ENCODE measurements at places on chromosomes 3 and 15.

DNA sequence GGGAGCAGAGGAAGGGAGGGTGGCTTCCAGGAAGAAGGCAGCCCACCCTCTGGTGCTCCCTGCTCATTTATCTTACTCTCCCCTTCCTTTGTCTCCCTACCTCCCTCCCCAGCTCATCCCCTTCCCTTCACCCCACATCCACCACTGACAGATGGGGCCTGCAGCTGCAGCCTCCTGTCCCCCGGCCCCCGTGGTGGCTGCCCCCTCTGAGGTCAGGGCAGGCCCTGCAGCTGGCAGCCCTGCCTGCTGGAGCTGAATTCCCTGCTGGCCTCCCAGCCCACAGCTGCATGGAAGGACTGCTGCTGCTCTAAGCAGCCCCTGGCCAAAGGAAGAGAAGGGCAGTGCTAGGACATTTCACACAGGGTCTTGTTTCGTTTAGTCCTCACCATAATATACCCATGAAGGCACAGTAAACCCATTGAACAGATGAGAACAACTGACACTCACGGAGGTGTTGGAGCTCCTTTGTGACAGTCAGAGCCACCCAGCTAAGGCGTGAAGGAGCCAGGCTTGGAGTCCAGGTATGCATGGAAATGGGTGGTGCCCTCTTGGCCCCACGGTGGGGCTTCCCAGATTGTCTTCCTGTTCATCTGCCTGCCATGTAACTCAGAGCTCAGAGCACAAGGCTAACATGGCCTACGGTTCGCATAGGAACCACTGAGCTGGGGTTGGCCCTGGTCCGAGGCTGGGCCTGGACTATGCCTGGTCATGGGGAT lies 121.7 kb upstream of the PRR20G start:
- DNase-seq = no peak

GRCh38 chr3:104907507-104907906 lies 459.2 kb upstream of the ALCAM start:
- DNase-seq = no peak

DNA sequence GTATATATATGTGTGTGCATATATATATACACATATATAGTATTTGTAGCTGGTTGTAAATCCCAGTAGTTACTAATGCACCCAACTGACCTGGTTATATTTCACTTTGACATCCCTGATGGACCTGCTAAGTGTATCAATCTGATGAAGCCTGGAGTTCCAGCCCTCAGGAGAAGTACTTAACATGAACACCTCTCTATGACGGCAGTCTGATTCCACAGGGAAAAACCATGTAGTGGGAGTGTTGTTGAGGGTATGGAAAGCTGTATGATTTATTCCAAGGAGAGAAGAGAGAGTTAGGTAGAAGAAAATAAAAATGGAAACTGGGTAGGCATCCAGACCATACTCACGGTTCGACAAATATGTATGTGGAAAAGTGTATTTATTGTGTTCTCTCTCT lies 531.2 kb upstream of the SEMA6D start:
- DNase-seq = peak; percentile 42

- DNase-seq = no peak
These were observed 38.3 kb downstream of the MITF start for GRCh38 chr3:69777582-69777967.

DNA sequence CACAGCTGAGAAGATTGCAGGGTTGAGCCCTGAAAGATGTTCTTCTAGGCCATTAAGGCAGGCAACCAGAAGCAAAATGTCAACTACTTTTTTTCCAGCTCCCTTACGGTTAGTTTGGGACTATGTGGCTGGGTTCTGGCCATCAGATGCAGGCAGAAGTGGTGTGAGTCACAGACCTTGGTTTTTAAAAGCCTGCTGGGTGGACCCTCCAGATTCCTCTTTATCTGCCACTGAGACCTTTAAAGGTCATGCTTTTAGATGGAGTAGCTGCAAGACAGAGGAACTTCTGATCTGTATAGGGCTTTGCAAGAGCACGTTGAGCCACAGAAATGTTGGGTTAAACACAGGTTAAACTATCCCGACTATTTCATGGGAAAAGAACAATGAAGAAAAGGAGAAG lies 102.9 kb downstream of the CHST2 start:
- no peak for DNase-seq

GRCh38 chr3:12966847-12967605 lies 106.2 kb downstream of the IQSEC1 start:
- no peak for DNase-seq

- DNase-seq = no peak
These were observed 47.8 kb upstream of the SLC24A5 start for GRCh38 chr15:48072941-48073340.

DNA sequence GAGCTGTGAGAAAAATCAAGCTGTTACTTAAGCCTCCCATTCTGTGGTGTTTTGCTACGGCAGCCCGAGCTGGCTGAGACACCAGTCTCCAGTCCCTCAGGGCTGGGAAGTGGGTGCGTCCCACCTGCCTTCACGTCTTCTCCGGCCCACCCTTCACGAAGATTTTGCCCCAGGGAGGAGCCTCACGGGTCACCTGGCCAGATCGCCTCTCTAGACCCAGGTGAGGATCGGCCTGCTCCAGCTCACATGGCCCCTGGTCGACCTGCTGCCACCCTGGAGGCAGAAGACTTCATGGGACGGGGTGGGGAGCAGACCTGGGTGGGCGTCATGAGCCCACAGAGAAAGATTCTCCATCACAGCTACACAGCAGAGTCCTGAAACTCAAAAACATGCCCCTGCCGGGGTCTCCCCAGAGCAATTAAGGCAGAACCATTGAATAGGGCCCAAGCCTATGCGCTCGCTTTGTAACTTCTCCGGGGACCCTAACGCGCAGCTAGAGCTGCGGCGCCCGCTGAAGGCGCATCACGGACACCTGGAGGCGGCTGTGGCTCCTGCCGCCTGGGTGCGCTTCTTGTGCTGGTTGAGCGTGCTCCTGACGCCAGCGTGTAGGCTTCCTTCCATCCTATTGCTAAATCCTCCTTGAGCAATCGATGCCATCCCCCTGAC lies 92.6 kb upstream of the ALDH1A3 start:
- DNase-seq = no peak

DNA sequence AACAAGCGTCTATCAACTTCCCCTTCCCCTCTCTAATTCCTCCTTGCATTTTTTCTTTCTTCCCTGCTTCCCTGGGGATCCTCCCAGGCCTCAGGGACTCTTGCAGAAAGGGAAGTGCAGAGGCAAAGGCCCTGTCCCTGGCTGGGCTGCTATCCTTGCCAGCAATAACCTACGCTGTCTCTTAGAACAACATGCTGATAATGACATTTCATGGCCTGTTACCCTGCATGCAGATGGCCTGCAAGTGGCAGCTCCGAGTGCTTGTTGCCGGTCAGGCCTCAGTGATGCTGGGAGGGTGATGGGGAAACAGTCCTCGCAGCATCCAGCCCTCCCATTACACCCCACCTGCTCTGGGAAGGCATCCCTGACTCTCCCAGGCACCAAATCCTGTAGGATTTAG lies 167.6 kb downstream of the RAB11A start:
- DNase-seq = no peak

- DNase-seq = no peak
These were observed 59.9 kb upstream of the RNU6-1 start for GRCh38 chr15:67899596-67900283.

DNA sequence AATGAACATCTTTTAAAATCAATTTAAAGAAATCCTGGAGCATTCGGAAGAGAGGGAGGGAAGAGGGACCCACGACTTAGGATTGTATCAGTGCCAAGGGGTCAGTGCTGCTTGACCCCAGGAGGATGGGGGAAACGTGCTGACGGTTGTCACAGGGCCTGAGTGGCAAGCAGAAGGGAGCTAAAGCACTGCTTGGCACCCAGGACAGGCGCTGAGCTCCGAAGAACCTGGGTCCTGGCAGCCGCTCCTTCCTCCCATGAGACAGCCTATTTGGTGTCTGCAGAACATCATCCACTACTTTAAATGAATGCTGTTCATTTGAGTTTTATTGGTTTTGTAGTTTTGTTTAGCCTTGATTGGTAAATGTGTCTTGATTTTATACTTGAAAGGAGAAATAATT lies 54.5 kb downstream of the RGMA start:
- no peak for DNase-seq

GRCh38 chr3:151568184-151568583 lies 107.3 kb upstream of the IGSF10 start:
- DNase-seq = no peak

DNA sequence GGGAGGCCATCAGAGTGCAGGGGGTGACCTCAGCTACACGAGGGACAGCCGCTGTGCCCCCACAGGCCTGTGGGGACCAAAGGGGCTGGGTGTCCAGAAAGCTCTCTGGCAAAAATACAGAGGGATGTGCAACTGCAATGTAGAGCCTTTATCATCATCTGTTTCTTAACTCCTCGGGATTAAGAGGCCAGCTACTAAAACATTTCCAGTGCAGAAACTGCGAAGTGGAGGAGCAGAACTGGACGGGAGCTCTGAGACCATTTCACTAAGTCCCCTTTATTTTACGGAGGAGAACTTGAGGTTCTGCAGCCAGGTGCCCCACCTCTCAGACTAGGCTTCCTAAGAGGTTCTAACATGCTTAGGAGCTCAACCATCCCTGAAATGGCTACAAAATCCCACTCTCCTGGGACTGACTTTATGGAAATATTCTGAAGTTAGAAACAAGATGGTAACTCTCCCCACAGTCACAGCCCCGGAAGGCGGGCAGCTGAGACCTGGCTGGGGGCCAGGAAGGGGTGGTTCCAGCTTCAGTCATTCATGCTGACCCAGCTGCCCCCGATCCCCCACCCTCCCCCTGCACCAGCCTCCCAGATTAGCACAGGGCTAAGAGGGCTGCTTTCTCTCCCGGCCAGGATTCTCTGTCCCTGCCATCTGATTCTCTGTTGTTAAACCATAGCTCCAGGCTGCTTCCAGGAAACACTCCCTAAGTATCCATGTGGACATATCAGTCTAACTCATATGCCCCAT lies 40.3 kb downstream of the UMPS start:
- DNase-seq = peak; percentile 75

DNA sequence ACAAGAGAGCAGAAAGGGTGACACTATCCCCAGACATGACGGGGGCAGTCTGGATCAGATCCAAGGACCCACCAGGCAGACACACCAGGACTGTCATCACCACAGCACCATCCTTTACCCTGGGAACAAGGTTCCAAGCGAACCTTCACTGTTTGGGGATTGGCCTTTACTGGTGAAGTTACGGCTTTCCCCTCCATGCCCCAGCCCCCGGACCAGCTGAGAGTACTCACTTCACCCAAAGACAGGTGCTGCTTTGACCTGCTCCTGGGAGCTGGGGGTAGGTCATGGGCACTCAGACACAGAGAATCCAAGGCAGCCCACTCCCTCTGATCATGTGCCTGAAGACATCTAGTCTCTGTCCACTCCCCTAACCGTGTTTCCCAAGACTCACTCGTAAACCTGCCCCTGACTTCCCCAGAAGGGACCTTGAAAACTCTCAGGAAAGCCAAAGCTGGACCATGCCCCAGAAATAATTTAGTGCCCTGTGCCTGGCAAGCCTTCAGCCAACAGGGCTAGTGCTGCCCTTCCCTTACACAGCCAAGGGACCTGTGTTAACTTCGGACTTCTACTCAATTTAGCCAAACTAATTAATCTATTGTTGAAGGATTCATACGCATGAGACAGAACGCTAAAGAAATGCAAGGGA lies 2.8 kb downstream of the RRP9 start:
- no peak for DNase-seq

- DNase-seq = no peak
These were observed 22.8 kb downstream of the TTC14 start for GRCh38 chr3:180624714-180625113.

- DNase-seq = no peak
These were observed 108.7 kb upstream of the UBE2E2 start for GRCh38 chr3:23094412-23094811.

GRCh38 chr3:86788371-86788770 lies 202.6 kb downstream of the VGLL3 start:
- no peak for DNase-seq

DNA sequence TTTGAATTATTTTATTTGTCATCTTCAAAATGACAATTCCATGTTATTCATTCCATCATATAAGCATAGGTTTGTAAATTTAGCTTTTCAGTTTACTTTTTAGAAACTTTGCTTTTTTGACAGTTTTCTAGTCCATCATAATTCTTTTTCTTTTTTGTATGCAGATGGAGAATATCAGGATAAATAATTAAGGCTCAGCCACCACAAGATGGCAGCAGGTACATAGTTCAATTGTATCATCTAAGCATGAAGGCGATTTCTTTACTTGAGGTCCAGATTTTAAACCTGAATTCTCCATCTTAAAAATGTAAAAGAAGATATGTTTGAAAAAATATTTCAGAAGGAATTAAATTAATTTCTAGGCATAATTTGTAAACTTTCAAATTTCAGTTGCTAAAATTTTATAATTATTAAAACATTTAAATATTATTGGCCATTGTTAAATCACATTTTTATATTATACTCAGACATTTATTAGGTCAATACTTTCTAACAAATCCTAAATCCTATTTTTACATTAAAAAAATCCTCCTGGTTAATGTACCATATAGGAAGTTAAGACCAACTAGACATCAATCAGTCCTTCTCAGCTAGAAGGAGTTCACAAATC lies 15.1 kb downstream of the PLSCR5 start:
- peak; percentile 72 for DNase-seq

DNA sequence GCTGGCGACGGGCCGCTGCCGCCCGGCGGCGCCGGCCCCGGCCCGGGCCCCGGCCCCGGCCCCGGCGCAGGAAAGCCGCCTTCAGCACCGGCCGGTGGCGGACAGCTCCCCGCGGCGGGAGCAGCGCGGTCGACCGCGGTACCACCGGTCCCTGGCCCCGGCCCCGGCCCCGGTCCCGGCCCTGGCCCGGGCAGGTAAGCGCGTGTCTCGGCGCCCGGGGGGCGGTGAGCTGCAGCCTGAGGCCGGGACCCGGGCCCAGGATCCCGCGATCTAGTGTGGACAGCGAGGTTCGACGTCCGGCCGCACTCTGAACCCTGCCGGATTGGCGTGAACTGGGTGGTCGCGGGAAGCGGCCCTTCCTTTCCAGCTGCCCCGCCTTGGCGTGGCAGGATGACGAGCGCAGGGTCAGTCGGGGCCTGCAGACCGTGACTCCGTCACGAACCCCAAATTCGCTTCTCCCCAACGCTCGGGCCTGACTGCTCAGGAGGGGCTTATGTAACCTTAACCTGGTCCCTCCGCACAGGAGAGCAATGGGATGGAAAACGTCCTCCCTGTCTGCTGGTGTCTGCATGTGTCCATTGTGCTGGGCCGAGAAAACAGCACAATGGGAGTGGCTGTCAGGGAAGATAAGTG lies 472 bp downstream of the BSN start:
- DNase-seq = no peak

DNA sequence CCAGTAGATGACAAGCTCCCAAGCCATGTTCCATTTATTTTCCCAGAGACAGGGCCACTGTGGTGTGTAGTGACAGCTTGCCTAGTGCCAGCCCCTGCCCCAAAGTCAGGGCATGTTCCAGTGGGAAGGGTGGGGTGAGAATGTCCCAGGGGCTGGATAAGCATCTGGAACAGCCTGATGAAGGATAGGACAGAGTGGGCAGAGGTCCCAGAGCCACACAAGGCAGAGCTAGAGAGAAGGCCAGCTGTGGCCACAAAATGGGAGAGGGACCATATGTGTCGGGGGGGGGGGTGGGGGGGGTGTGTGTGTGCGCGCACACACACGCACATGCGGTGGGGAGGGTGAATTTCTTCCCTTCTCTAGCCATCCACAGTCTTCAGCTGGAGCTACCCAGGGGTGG lies 27.0 kb upstream of the TSPAN3 start:
- no peak for DNase-seq

GRCh38 chr3:103499132-103499900 lies 1064.5 kb downstream of the ZPLD1 start:
- no peak for DNase-seq

GRCh38 chr3:23258110-23258509 lies 55.0 kb downstream of the UBE2E2 start:
- DNase-seq = no peak

Data from NCI-H1105 treated with DMSO at 0.1 percent for 48 hours (cell line).